ENCODE measurements at places on chromosomes 4 and X. TPM values are rescaled to one million over a fixed set of nuclear protein-coding genes. Genes with fewer than 3 reads are reported as not detected.

Gene FOXR2
- total RNA-seq, result not detected

Gene BST1
- 14.2 TPM for total RNA-seq

GRCh38 chr4:181807771-181808170 lies 435.4 kb upstream of the TENM3 start:
- no peak for DNase-seq

Gene INTU
- total RNA-seq, result 4.4 TPM

Gene COX7B2
- not detected for total RNA-seq

Measured in SJSA1 (cell line).